CD14-positive monocyte (primary cell): ENCODE measurements at places on chromosomes 13 and 19.
A peak's percentile ranks its signal among the peaks of the same experiment; 100 is the strongest.

DNA sequence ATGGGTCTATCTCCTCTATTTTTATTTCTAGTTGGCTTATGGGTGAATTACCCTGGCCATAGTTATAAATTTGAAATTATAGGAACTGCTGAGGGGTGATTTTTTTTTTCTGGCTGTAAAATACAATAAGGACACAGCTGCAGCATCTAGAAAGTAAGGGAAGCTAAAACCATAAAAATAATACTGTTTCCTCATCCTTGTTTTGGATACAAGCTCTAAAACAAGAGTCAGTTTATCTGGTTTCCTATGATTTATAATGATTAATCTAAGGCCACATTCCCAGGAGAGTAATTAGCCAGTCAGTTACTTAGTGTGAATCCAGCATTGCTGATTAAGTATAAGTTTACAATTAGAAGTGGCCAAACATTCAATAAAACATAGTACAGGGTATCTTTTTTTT is 219.1 kb upstream of the NBEA start:
- H3K4me1 ChIP-seq, result no peaks in the 10 kb centered on the region
- DNase-seq, result no peak
- no peak overlapping the region for H3K27ac ChIP-seq
- H3K27me3 ChIP-seq, result no peaks in the 10 kb centered on the region
- no peak overlapping the region for H3K4me3 ChIP-seq
- H3K36me3 ChIP-seq, result no peaks in the 10 kb centered on the region

- H3K36me3 ChIP-seq, result peaks cover 28% of the 10 kb centered on the region
- no peaks in the 10 kb centered on the region for H3K27me3 ChIP-seq
- peaks cover 3% of the 10 kb centered on the region for H3K4me1 ChIP-seq
- no peak overlapping the region for H3K27ac ChIP-seq
- peak; percentile 69 for DNase-seq
- no peak overlapping the region for H3K4me3 ChIP-seq
Observed at GRCh38 chr13:42969565-42970172, 22.4 kb downstream of the EPSTI1 start.

DNA sequence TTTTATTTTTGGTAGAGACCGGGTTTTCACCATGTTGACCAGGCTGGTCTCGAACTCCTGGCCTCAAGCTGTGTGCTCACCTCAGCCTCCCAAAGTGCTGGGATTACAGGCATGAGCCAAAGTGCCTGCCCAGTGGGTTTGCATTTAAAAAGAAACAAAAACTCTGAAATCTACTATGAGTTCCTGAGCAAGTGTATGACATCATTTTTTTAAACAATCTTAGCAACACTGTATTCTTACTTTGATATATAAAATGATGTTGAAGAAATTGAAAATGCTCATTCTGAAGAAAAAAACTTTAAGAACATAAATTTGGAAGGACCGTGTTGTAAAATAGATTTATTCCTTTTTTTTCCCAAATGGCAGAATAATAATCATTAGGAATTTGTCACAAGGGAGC is 1199.7 kb downstream of the DIAPH3 start:
- no peaks in the 10 kb centered on the region for H3K36me3 ChIP-seq
- no peaks in the 10 kb centered on the region for H3K4me1 ChIP-seq
- H3K27ac ChIP-seq, result no peak overlapping the region
- no peak for DNase-seq
- no peaks in the 10 kb centered on the region for H3K27me3 ChIP-seq

- peak overlapping the region; percentile 94 for H3K27ac ChIP-seq
- H3K27me3 ChIP-seq, result no peaks in the 10 kb centered on the region
- H3K36me3 ChIP-seq, result peaks cover 48% of the 10 kb centered on the region
- DNase-seq, result no peak
- H3K4me3 ChIP-seq, result no peak overlapping the region
Observed at GRCh38 chr19:11324748-11325389, 14.6 kb downstream of the RAB3D start.

GRCh38 chr19:5302396-5302795 is 38.2 kb downstream of the PTPRS start:
- no peaks in the 10 kb centered on the region for H3K27me3 ChIP-seq
- no peak overlapping the region for H3K4me3 ChIP-seq
- no peak for DNase-seq
- H3K36me3 ChIP-seq, result no peaks in the 10 kb centered on the region
- H3K27ac ChIP-seq, result no peak overlapping the region

GRCh38 chr13:70391678-70392077 is 283.4 kb upstream of the KLHL1 start:
- H3K27ac ChIP-seq, result no peak overlapping the region
- no peaks in the 10 kb centered on the region for H3K4me1 ChIP-seq
- no peaks in the 10 kb centered on the region for H3K27me3 ChIP-seq
- H3K4me3 ChIP-seq, result no peak overlapping the region

DNA sequence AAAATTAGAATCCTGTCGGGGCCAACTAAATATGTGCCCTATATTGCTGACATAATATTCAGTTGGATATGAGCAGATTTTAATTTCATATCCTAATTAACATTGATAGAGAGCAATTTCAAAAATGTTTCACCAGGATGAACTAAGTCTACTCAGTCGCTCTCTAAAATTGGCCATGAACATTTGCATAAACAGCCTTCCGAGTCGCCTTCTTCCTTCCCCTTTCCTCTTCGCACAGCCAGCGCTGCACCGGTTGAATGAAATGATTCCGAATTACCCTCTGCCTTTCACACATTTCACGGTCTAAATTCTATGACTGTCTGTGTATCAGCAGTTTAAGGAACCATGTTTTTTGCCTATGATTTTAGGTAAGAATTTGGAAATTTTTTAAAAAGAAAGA is 413.7 kb downstream of the LIG4 start:
- H3K27me3 ChIP-seq, result no peaks in the 10 kb centered on the region
- H3K27ac ChIP-seq, result no peak overlapping the region
- no peak for DNase-seq
- H3K36me3 ChIP-seq, result no peaks in the 10 kb centered on the region

DNA sequence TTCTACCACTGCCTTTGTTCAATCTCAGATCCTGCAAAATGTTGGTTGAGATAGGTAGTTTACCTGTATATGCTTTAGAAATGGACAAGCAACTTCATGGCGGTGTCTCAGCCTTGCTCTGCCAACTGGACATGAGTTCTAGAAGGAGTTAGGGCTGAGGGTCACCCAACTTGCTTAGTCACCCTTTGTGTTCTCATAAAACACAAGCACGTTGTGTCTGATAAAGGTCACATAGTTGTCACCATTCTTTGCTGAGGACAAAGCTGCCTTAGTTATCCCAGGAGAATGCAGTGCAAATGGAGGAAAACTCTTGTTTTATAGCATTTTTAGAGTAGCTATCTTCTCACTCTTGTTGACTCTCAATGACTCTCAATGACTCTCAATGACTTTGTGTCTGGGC is 218.4 kb upstream of the TMTC4 start:
- H3K4me3 ChIP-seq, result no peak overlapping the region
- no peaks in the 10 kb centered on the region for H3K4me1 ChIP-seq
- no peak for DNase-seq
- H3K27me3 ChIP-seq, result no peaks in the 10 kb centered on the region

- H3K4me3 ChIP-seq, result no peak overlapping the region
- H3K36me3 ChIP-seq, result peaks cover 97% of the 10 kb centered on the region
Observed at GRCh38 chr13:24497742-24498141, 14.8 kb downstream of the PARP4 start.

- peaks cover 38% of the 10 kb centered on the region for H3K36me3 ChIP-seq
- no peaks in the 10 kb centered on the region for H3K4me1 ChIP-seq
- no peak for DNase-seq
Observed at GRCh38 chr19:40785526-40785925, 7.5 kb downstream of the RAB4B start.

GRCh38 chr13:78185700-78186099 is 267.1 kb upstream of the EDNRB start:
- no peak for DNase-seq
- H3K4me1 ChIP-seq, result no peaks in the 10 kb centered on the region
- no peak overlapping the region for H3K27ac ChIP-seq
- no peaks in the 10 kb centered on the region for H3K27me3 ChIP-seq

DNA sequence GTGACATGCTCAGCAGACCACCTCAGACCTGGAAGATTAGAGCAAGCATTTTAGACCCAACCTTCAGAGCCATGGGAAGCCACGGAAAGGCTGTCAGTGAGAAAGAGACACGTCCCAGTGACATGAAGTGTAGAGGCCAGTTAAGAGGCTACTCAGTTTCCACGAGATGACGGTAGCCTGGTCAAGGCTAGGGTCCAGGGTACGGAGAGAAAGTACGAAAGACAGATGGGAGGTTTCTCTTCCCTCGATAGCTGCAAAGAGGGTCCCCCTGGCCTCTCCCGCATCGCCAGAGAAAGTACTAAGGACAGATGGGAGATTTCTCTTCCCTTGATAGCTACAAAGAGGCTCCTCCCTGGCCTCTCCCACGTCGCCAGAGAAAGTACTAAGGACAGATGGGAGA is 8.6 kb downstream of the ZSCAN5A start:
- H3K36me3 ChIP-seq, result peaks cover 58% of the 10 kb centered on the region
- peaks cover 8% of the 10 kb centered on the region for H3K4me1 ChIP-seq
- no peak overlapping the region for H3K4me3 ChIP-seq
- H3K27ac ChIP-seq, result no peak overlapping the region

DNA sequence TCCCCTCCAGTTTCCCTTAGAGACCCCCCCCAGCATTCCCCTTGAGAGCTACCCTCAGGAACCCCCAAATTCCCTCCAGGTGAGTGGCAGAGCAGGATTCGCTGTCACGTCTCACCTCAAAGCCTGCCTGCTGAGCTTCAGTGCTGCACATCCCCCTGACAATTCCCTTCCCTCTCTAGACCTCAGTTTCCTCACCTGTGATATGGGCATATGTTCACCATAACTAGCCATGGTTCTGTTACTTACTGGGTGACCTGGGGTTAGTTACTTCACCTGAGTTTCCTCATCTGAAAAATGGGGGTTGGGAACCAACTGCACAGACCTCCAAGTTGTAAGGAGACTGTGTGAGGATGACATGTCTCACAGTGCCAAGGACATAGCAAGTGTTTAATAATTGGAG is 75.5 kb downstream of the RYR1 start:
- DNase-seq, result no peak
- no peaks in the 10 kb centered on the region for H3K36me3 ChIP-seq
- no peak overlapping the region for H3K4me3 ChIP-seq
- H3K27me3 ChIP-seq, result no peaks in the 10 kb centered on the region
- no peak overlapping the region for H3K27ac ChIP-seq

DNA sequence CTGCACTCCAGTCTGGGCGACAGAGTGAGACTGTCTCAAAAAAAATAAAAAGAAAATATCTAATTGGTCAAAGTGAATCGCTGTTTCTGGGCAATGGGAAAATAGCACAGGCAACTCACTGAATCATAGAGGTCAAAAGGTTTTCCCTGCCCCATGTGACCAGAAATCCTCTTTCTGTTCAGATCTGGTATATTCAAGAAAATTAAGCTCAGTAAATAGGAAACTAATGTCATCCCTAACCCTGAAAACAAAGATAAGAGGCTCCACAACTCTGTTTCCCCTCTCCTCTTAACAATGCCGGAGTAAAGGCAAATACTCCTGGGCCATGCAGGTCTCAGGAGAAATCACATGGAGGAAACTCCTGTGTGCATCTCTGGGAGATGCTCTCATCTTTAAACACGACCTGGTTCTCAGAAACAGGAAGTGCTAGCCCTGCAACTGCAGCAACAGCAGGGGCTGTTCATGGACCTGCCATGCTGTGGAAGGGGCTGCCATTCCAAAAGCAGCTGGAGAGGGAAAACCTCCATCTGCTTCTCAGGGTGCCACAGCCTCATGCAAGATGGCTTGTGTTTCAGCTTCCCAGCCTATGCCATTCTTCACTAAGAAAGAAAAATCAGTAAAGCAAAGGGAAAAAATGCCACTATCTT is 47.5 kb upstream of the SLC7A9 start:
- no peak overlapping the region for H3K27ac ChIP-seq
- no peak for DNase-seq
- H3K4me3 ChIP-seq, result no peak overlapping the region
- no peaks in the 10 kb centered on the region for H3K27me3 ChIP-seq

GRCh38 chr13:39959497-39960144 is 304.2 kb downstream of the COG6 start:
- no peaks in the 10 kb centered on the region for H3K4me1 ChIP-seq
- no peak overlapping the region for H3K4me3 ChIP-seq
- H3K36me3 ChIP-seq, result no peaks in the 10 kb centered on the region
- DNase-seq, result no peak
- H3K27me3 ChIP-seq, result no peaks in the 10 kb centered on the region

- H3K27ac ChIP-seq, result no peak overlapping the region
- no peak overlapping the region for H3K4me3 ChIP-seq
- H3K4me1 ChIP-seq, result no peaks in the 10 kb centered on the region
- no peak for DNase-seq
Observed at GRCh38 chr13:67023130-67023876, 206.8 kb downstream of the PCDH9 start.

DNA sequence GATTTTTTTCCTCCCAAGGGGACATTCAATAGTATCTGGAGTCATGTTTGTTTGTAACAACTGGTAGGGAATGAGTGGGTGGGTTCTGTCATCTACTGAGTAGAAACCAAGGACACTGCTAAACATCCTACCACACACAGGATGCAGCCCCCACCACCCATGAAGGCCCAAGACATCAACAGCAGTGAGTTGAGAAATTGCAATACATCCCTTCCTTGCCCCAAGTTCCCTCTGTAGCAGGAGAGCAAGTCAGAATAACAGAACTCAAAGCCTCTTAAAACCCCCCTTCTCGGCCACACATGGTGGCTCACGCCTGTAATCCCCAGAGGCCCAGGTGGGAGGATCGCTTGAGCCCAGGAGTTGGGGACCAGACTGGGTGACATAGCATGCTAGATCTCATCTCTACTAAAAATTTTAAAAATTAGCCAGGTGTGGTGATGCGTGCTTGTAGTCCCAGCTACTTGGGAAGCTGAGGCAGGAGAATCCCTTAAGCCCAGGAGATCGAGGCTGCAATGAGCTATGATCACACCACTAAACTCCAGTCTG is 2.4 kb upstream of the CYP2F1 start:
- no peak for DNase-seq
- H3K4me3 ChIP-seq, result no peak overlapping the region
- no peaks in the 10 kb centered on the region for H3K27me3 ChIP-seq
- no peaks in the 10 kb centered on the region for H3K36me3 ChIP-seq

DNA sequence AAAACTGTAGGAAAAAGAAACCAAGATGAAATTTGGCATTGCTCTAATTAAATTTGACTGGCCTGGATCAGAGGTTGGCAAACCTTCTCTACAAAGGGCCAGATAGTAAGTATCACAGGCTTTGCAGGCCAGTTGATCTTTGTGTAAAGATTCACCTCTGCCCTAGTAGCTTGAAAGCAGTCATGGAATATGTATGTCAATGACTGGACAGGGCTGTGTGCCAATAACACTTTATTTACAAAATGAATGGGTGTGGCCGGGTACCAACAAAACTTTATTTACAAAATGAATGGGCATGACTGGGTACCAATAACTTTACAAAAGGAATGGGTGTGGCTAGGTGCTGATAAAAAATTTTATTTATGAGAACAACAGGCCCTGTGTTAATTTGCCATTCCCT is 20.0 kb downstream of the SIN3B start:
- no peaks in the 10 kb centered on the region for H3K27me3 ChIP-seq
- DNase-seq, result no peak
- H3K36me3 ChIP-seq, result peaks cover 90% of the 10 kb centered on the region
- no peak overlapping the region for H3K27ac ChIP-seq
- H3K4me1 ChIP-seq, result peaks cover 18% of the 10 kb centered on the region

GRCh38 chr19:8392017-8392591 is 1.9 kb downstream of the RAB11B start:
- H3K4me1 ChIP-seq, result peaks cover 17% of the 10 kb centered on the region
- no peaks in the 10 kb centered on the region for H3K36me3 ChIP-seq
- H3K4me3 ChIP-seq, result no peak overlapping the region
- no peaks in the 10 kb centered on the region for H3K27me3 ChIP-seq
- DNase-seq, result no peak
- H3K27ac ChIP-seq, result peak overlapping the region; percentile 26

GRCh38 chr19:53945441-53945840 is 17.3 kb upstream of the CACNG8 start:
- DNase-seq, result no peak
- H3K36me3 ChIP-seq, result no peaks in the 10 kb centered on the region
- no peak overlapping the region for H3K27ac ChIP-seq
- H3K4me3 ChIP-seq, result no peak overlapping the region
- H3K4me1 ChIP-seq, result no peaks in the 10 kb centered on the region
